Activated CD8-positive, alpha-beta memory T cell treated with anti-CD3 and anti-CD28 coated beads for 48 hours (primary cell): ENCODE measurements at places on chromosomes 16 and 17.
A peak's percentile ranks its signal among the peaks of the same experiment; 100 is the strongest.

DNA sequence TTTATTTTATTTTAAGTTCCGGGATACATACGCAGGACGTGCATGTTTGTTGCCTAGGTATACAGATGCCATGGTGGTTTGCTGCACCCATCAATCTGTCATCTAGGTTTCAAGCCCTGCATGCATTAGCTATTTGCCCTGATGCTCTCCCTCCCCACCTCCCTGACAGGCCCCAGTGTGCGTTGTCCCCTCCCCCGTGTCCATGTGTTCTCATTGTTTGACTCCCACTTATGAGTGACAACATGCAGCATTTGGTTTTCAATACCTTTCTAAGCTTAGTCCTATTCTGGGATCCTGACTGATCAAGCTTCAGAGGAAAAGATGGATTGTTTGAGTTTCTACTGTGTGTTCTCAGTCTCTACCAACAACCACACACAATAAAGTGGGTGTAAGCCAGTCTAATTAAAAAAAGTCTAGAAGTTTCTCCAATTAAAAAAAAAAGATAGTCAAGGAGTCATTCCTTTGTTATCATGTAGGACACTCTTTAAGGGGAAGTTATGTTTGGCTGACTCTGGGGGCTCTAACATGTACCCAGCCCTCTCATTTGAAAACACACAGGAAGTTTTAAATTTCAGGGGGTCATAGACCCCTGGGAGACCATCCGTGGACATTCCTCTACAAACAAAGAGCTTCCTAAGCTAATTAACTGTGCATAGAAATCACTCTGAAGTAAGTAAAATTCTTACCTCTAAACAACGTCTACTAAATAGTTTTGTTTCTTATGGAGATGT lies 66.3 kb upstream of the ADAMTS18 start:
- DNase-seq, result no peak

GRCh38 chr17:21452377-21453143 lies 76.4 kb downstream of the KCNJ12 start:
- DNase-seq, result no peak

GRCh38 chr17:542943-543342 lies 171.7 kb downstream of the VPS53 start:
- no peak for DNase-seq

- DNase-seq, result peak; percentile 51
These were observed 11.9 kb downstream of the MT4 start for GRCh38 chr16:56576585-56577299.

- no peak for DNase-seq
These were observed 19.9 kb upstream of the PLLP start for GRCh38 chr16:57304169-57305061.

DNA sequence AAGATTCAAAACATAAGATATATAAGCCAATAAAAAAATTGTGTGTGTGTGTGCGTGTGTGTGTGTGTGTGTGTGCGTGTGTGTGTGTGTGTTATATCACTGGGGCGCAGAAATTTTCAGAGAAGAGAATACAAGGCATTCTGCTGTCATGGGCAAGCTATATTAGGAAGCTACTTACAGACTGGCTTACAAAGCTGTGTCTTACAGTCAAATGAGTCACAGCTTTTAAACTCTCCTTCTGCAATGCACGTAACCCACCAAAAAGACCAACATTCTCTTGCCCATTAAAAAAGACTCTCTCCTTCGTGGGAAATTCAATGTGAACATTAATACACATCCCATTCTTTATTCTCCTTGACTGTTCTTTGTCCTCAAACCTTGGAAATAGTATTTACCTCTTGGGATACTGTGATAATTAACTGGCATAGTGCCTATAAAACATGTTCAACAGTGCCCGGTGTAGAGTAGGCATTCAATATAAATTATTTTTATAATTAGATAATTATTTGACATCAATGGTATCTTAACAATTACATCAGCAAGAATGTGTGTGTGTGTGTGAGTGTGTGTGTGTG lies 860.4 kb upstream of the SOX9 start:
- no peak for DNase-seq

DNA sequence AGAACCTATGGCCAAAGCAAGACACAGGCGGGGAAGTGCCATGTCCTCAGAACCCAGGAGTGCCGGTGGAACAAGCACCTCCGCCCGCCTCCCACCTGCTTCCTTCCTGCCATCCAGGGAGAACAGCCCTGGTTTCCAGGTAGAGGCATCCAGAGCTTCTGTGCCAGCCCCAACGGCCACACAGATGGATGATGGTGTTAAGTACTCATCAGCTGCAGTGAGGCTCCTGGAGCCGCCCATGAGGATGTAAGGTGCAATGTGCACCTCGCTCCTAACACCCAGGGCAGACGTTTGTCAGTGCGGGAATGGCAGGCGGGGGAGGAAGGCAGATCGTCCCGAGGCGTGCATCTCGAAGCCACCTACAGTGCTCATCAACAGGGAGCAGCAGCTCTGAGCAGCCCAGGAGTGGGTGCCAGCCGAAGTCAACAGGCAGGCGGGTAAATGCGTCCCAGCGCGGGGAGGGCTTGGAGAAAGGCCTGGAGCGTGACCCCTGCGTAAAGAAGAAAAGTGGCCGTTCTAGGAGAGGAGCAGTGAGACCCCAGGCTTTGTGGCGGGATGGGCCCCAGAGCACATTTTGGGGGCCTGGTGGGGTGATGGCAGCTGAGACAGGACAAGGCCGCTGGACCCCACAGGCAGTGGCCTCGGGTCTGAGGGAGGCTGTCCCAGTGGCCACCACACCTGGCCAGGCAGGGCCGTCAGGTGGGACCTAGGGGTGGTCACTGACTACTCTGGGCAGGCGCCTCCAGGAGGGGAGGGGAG lies 46.1 kb upstream of the ACSF3 start:
- DNase-seq, result no peak

- DNase-seq, result no peak
These were observed 8.8 kb upstream of the CNOT1 start for GRCh38 chr16:58638148-58639036.

DNA sequence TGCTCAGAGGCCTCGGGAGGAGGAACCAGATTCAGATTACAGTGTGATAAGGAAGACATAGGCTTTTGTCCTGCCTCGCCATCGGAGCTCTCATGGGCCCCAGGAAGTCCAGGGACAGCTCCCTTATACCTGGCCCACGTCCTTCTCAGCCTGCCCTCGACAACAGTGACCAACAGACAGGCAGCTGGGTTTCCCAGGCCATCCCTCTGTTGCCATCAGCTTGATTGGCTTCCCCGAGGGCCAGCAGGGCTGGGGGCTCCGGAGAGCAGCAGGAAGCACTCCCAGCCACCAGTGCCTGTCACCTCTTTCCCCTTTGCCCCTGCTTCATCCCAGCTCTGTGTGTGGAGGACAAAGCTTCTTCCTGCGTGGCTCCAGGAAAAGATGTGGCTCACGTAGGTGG lies 17.6 kb downstream of the CD300A start:
- no peak for DNase-seq

GRCh38 chr17:67813803-67814180 lies 11.5 kb upstream of the BPTF start:
- DNase-seq, result no peak

GRCh38 chr16:70601576-70602575 lies 44.5 kb upstream of the IL34 start:
- DNase-seq, result no peak

GRCh38 chr17:17696882-17697633 lies 15.8 kb downstream of the RAI1 start:
- DNase-seq, result no peak

DNA sequence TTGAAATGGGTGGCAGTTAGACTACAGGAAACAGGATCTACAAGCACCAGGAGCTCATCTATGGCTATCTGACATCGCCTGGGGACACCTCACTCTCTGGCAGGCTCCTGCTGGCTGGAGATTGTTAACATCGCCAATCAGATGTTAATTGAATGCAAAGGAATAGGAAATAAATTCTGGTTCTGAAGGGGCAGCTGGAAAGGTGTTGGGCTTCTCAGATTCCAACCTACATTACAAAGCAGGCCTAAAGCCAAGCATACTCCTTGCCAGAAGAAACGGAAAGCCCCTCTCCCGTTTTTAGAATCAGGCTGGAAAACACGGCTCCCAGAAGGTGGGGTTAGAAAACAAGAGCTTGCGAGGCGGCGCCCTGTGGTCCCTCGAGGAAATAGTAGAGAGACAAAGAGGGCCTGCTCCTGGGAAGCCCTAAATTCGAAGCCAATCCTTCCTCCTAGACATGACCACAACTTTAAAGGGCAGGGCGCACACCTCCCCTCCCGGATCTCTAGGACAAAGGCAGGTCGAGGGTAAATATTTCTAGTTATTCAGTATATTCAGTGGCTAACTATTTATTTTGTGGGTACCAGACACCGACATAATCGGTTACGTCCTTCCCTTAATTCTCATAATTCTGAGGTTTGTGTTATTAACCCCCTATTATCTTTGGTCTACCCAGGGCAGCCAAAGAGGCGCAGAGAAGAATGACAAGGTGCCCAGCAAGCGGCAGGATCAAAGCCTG lies 763 bp upstream of the TOM1L1 start:
- no peak for DNase-seq

GRCh38 chr17:44352828-44353671 lies 7.9 kb downstream of the GRN start:
- no peak for DNase-seq

- no peak for DNase-seq
These were observed 16.7 kb downstream of the CCDC40 start for GRCh38 chr17:80053102-80053501.

- DNase-seq, result no peak
These were observed 10.2 kb upstream of the EIF1 start for GRCh38 chr17:41678411-41678906.

GRCh38 chr17:34465789-34466188 lies 102.8 kb upstream of the CCL1 start:
- no peak for DNase-seq

DNA sequence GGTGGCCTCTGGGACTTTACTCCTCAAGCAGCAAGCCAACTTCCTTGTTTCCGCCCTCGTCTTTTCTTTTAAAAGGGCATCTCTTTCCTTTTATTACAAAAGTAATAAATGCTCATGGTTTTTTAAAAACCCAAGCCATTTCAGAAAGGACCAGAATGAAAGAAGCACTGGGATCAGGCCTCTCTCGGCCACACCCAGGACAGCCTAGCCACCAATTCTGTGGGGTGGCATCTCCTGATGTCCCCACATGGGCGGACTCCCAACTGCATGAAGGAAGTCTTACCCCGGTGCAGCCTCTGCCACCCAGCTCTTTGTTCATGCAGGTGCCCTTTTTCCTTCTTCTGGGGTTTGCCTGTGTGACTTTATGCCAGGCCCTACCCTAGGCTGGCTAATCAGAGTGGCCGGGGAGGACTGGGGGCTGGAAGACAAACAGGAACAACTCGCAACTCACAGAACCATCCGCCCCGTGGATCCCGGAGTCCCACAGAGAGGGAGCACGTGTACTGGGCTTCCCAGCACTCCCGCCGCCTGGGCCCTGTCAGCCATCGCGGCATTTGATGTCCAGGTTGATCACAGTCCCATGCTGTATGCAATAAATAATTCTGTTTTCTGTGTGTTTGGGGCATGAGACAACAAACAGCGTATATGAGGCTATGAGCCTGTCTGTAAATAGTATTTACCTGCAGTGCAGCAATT lies 2.6 kb upstream of the RASD1 start:
- DNase-seq, result no peak
